ENCODE measurements at places on chromosomes 6 and 20.

DNA sequence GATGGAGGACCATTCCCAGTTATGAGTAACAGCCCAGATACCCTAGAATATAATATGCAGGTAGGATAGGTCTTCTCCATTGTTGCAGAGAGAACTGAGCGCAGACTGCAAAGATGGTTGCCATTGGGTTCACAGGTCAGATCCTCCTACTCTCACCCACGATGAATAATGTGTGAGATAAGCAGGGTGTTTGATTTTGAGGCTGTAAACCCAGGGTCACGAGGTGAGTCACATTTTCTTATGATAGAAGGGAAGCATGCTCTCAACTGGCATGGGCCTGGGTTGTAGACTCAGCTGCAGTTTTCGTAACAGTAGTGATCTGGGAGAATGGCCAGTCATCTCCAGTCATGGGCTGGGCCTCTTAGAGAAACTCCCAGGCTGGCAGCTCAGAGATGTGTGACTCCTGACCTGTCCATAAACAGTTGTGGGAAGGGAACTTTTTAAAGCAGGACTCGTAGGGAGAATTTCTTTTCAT, 74.2 kb downstream of the CD164 start:
- DNase-seq, result no peak

DNA sequence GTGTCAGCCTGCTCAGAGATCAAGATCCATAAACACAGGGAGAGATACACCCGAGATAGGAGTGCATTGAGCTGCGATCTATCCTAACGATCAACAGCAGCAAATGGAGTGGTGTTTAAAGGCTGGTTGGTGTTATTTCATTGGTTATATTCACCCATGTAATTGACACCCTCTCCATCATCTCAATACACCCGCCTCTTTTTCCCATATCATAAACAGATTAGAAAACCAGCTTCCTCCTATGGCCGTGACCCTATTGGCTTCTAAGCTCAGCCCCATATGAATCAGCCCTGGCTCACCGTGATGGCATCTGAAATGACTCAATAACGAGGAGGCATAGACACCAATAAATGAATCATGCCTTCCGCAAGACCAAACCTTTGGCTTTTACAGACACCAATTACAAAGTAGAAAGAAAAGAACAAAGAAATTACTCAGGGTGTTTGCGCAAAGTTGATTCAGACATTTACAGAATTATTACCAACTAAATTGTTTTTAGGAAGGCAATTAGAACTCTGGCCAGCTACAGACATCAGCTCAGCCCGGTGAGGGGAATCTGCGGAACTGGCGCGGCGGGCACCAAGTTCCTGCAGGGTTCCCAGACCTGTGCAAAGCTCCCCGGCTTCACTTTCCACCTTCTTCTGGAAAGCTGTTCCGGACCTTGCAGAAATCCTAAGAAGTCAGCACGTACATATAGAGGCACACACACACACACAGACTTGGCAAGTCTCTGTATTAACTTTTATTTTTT, 11.5 kb downstream of the PMEPA1 start:
- DNase-seq, result no peak

GRCh38 chr6:132087391-132087790, 136.2 kb upstream of the CCN2 start:
- no peak for DNase-seq

DNA sequence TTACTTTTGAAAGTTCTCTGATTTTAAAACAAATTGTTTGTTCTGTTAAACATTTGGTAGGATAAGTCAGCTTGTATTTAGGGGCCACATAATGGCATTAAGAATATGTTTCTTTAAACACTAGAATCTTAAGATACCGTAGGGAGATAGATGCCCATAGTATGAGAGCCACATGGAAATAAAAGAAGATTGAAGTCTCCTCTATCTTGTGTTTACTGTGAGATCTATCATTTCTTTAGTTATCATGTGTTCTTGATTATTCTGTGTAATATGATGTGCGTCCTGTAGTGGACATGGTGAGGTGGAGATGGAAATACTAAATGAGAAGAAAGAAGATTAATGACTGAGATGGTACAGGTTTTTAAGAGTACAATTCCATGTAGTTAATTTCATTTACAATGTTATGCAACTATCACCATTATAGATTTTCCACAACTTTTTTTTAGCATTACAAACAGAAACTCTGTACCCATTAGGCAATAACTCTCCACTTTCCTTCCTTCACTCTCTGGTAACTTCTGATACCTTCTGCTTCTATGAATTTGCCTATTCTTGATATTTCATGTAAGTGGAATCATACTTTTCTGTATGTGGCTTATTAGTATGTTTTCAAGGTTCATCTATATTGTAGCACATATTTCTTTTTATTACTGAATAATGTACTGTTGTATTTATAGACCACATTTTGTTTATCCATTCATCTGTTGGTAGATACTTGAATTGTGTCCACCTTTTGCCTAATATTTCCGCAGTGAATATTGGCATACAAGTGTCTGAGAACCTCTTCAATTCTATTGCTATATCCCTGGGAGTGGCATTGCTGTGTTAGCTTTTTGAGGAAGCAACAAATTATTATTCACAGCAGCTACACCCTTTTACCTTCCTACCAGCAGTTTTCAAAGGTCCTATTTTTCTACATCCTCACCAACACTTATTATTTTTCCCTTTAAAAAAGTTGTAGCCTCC, 11.5 kb downstream of the RNF146 start:
- no peak for DNase-seq

DNA sequence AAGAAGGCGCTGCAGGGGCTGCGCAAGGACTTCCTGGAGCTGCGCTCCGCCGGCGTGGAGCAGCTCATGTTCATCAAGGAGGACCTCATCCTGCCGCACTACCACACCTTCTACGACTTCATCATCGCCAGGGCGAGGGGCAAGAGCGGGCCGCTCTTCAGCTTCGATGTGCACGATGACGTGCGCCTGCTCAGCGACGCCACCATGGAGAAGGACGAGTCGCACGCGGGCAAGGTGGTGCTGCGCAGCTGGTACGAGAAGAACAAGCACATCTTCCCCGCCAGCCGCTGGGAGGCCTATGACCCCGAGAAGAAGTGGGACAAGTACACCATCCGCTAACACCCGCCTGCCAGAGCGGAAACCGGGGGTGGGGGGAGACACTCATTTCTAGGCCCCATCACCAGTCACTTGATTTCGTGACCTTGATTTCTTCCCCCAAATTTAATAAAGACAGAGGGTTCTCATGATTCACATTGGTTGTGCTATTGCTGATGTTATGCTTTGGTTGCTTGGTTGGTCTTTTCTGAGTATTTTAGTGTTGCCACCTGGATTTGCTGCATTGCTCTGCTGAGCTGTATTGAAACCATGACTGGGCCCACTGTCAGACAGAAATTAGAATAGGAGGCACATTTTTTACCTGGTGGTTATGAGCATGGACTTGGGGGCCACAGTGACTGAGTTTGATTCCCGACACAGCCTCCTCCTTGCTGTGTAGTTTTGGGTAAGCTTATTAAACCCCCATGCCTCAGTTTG, 1.5 kb downstream of the FAM50B start:
- DNase-seq, result no peak

DNA sequence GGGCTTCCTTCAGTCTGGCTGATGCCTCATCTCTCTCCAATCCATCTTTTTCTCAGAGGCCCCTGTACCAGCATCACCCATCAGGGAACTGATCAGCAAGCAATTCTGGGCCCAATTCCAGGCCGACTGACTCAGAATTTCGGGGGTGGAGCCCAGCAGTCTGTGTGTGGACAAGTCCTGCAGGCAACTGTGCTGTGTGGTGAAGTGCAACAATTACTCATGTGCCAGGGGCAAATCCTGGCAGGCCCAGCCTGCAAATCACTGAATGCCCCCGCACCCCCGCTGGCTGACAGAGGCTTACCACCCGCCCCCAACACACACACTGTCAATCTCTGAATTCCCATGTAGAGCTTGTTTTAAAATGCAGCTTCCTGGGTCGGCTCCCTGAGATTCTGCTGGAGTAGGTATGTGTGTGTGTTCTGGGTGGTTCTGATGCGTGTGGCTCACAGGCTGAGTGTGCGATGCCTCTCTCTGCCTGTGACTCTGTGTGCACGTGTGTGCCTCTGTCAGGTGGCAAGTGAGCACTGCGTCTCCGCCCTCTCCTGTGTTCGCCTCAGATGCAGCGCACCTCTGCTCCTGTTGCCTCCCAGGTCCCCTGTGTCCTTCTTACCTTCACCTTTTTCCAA, 45.4 kb downstream of the SSR1 start:
- no peak for DNase-seq

DNA sequence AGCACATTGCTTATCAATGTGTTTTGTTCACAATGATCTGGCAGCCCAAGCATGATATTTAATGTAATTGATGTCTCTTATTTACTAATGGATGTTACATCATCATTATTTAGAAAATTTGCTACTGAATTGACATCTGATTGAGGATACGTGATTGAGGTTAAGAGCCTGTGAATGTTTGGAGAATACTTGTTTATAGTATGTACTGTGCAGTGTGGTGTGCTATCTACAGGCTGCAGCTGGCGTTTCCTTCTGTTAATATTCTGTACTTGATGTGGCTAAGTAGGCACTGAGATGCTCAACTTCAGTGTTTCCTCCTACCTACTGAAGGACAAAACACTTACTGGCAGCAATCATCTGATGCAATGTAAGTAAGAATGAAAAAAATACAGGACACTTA, 709.6 kb upstream of the FLRT3 start:
- DNase-seq, result no peak

DNA sequence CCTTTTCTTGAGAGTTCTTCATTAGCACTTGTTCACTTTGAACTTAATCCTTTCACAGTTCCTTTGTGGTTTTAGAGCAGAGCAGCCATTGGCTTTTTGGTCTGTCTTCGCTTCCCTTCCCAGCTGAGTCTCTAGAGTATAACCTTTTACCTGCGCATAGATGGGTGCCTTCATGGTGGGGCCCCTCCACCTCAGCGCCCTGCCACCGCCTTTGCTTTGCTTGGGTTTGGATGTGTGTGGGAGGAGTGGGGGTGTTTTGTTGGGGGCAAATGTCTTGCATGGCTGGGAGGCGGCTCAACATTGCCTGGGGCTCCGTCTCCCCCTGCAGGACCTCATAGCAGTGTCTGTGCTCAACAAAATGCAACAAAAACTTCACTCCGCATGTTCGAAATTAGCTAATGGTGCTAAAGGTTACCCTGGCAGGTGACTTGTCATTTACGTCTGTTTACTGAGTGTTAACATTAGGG, 11.9 kb downstream of the PYGB start:
- DNase-seq, result no peak

DNA sequence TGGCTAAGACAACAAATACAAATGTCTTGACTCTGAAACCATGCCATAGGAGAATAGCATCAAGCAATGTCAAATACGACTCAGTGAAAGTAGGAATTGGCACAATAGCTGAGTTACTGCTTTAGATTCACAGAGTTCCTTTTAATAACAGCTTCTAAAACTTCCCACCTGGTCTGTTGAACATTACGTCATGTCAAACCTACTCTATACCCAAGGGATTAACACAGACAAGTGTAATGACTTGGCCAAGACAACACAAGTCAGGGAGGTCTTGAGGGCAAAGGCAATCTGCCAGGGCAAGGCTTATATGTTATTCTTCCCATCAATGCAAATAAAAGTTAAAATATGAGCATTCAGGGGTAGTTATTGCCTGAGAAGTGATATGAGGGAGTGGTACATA, 265.1 kb upstream of the PRDM1 start:
- DNase-seq, result no peak

GRCh38 chr20:46599227-46599987, 49.0 kb upstream of the OCSTAMP start:
- DNase-seq, result no peak

Measured in NCI-H187 (cell line).